ENCODE measurements at places on chromosomes 1 and 21.
A peak's percentile ranks its signal among the peaks of the same experiment; 100 is the strongest.

- DNase-seq, result no peak
Measured at GRCh38 chr1:42945164-42945563, 13.5 kb downstream of the SLC2A1 start.

- DNase-seq, result no peak
Measured at GRCh38 chr1:97983126-97983525, 62.3 kb upstream of the DPYD start.

GRCh38 chr1:32138965-32139364 lies 31.1 kb downstream of the KPNA6 start:
- no peak for DNase-seq

DNA sequence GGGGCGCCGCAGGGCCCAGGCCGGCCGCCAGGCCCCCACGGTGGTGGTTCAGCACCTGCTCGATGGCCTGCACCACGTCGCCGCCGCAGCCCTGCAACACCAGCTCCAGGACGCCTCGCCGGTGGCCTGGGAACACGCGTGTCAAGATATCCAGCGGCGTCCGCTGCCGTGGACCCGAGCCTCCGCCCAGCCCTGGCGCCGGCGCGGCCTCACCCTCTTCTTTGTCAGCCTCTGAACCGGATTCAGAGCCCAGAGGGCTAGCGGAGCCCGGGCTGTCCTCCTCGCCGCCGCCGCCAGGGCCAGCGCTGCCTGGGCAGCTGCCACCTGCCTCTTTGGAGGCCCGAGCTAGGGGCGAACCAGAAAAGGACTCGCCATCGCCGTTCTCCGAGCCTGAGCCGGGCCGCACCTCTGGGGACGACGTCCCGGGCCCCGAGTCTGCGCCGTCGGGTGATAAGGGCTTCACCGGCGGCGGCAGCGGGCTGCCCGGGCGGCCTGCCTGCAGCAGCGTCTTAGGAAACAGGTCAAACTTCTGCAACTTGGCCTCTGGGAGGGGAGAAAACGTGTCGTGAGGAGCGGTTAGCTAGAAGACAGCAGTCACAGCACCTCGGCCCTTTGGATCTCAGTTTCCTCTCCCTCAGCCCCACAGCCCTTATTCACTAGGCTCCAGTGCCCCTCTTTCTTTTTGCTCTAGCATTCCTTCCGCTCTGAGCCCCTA lies 3.9 kb downstream of the DMRTA2 start:
- DNase-seq, result no peak

GRCh38 chr1:108606478-108606877 lies 46.6 kb downstream of the EEIG2 start:
- DNase-seq, result no peak

DNA sequence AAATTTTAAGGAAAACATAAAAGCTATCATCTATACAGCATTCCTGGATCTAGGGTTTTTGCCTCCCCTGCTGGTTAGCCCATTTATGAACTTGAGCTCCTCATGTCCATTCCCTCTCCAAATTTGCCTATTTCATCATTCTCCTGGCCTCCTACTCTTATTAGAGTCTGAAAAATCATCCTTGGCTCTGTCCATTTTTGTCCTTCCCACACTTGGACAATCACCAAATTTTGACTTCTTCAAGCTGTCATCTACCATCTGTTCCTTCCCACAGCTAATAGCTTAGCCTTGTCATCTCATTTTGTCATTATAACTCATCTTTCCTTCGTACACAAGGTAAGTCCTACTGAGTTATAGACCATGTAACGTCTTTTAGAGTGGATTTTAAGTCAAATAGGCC lies 2.2 kb upstream of the HENMT1 start:
- no peak for DNase-seq

DNA sequence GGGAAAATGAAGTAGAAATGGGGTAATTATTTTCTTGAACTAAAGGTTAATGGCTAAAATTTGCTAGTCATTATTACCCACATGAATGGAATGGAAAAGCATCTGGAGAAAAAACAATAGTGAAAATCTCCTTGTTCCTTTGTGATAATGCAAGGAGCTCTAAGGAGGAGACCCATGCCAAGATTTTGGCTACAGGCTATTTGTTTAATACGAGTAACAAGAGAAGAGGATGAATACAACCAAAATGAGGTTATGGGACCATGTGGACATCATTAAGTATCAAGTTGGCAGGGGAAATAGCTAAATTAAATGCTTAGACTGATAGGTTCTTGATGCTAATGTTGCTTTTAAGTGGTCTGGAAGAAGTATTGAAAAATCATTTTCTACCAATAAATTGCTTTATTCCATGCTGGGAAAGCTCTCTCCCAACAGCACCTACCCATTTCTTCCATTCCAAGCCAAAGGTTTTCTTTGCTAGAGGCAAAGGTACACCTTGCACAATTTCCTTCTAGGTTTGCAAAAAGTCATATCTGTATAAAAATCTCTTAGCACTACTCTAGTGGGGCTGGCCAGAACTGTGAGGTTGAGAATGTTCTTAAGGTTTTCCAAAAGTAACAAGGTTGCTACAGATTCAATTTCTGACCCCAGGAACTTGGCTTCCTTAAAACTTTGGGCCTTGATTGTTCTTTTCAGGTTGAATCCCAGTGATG lies 100.2 kb downstream of the SMYD2 start:
- DNase-seq, result no peak

GRCh38 chr21:36507397-36508018 lies 27.6 kb upstream of the CLDN14 start:
- no peak for DNase-seq

GRCh38 chr1:26225033-26225831 lies 8.8 kb upstream of the CEP85 start:
- peak; percentile 26 for DNase-seq

DNA sequence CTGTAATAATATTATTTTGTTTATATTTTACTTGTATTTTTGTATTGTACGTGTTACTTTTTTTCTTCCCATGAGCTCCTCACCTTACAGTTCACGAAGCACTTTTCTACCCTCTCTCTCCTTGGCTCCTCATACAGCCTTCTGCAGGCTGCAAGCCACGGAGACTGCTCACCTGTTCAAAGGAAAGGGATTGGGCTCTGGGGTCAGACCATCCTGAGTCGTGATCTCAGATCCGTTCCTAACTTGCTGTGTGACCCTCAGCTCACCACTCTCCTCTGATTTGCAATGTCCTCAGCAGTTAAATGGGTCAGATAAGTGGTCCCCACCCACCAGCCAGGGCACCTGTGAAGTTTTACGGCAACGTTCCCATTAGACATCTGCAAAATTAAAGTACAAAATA lies 54.1 kb downstream of the VWA5B1 start:
- no peak for DNase-seq
